ENCODE measurements at places on chromosomes 3 and 15.

DNA sequence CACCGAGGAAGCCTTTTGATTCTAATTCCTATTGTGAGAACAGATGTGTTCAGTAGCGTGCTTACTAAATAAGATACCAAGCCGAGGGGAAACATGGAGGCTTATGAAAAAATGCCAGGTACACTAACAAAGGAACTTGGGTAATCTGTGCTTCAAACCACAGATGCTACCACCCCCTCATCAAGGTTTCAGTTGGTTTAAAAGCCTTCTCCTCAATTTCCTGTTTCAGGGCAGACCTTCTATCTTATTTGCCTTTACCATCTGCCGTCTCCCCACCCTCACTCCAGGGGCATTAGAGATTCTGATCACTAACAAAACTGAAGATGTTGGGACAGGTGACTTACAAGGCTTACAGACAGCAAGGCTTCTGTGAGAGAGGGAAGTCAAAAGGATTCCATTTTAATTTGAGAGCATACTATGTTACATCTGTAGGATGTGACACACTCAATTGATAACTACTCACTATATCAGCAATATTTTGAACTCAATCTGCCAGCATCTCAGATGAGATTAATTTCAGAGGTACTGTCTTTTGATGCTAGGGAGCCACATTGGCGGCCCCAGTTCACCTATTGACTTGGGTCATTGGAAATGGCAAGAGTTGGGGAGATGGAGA, 60.6 kb upstream of the PLCL2 start:
- no peak for DNase-seq

DNA sequence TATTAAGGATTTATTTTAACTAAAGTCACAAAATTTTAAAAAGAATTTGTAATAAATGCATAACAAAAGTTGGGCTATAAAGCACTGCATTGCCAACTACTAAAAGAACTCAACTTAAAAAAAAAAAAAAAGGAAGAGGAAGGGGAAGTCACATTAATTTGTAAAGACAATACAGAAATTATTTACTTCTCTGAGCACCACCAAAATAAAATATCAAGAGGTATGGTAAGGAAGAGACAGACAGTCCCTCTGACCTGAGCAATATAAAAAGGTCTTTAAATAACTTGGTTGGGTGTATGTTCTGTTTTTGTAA, 83.5 kb downstream of the UACA start:
- DNase-seq: no peak

DNA sequence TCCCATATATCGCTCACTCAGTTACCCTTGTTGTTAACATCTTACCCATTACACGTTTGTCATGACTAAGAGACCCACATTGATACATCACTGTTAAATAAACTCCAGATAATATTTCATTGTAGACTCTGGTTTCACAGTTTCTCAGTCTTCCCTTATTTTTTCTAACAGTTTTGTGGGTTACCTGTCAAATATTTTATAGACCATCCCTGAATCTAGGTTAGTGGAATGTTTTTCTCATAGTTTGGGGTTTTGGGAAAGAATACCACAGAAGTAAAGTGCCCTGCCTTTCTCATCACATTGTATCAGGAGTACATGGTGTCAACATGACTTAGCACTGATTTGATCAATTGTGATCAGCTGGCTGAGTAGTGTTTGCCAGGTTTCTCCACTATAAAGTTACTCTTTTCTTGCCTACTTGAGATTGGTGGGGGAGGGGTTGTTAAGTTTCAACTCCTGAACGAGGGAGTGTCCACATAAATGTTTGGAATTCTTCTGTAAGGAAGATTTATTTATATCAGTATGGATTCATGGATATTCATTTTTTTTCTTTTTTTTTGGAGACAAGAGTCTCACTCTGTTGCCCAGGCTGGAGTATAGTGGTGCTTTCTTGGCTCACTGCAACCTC, 25.9 kb downstream of the RNF111 start:
- no peak for DNase-seq

- no peak for DNase-seq
Observed at GRCh38 chr15:77775837-77776236, 143.1 kb upstream of the LINGO1 start.

- no peak for DNase-seq
Observed at GRCh38 chr15:61030451-61030850, 198.7 kb downstream of the RORA start.
